AG08396 (cell line): ENCODE measurements at places on chromosomes 7 and 10.

DNA sequence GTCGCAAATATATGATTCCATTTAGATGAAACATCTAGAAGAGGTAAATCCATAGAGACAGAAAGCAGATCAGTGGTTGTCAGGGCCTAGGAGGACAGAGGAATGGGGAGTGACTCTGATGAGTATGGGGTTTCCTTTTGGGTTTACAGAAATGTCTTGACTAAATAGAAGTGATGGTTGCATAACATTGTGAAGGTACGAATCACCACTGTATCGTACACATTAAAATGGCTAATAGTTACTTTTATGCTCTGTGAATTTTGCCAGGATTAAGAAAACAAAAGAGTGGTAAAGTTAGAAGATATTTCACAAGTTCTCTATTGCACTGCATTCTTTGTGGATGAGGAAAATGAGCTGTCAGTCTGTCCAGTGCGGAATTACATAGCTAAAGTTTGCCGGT, 407.4 kb downstream of the KCNMA1 start:
- DNase-seq = no peak

- DNase-seq = no peak
Observed at GRCh38 chr7:69635555-69636185, 37.4 kb downstream of the AUTS2 start.

- DNase-seq = no peak
Observed at GRCh38 chr10:74704629-74705357, 121.6 kb upstream of the KAT6B start.

- DNase-seq = no peak
Observed at GRCh38 chr7:28015169-28015568, 165.4 kb downstream of the JAZF1 start.

- DNase-seq = peak; percentile 75
Observed at GRCh38 chr7:98294798-98295382, 13.4 kb downstream of the BRI3 start.

DNA sequence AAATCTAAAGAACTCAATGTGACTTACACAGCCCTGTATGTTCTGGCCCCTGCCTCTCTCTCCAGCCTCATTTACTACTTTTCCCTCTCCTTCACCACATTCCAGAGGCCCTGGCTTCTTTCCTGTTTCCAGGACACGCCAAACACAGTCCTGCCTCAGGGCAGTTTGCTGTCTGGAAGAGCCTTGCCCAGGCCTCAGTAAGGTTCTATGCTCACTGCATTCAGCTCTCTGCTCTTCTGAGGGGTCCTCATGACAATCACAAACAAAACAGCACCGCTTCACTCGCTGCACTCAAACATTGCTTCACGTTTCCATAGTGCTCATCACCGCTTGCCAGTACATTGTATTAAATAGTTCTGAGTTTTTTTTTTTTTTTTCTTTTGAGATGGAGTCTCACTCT, 35.1 kb upstream of the GARS1 start:
- DNase-seq = no peak

GRCh38 chr7:24054236-24054635, 229.8 kb upstream of the NPY start:
- no peak for DNase-seq

GRCh38 chr7:77516085-77516484, 21.0 kb upstream of the PTPN12 start:
- DNase-seq = no peak

- no peak for DNase-seq
Observed at GRCh38 chr7:42494199-42494710, 257.2 kb upstream of the GLI3 start.

DNA sequence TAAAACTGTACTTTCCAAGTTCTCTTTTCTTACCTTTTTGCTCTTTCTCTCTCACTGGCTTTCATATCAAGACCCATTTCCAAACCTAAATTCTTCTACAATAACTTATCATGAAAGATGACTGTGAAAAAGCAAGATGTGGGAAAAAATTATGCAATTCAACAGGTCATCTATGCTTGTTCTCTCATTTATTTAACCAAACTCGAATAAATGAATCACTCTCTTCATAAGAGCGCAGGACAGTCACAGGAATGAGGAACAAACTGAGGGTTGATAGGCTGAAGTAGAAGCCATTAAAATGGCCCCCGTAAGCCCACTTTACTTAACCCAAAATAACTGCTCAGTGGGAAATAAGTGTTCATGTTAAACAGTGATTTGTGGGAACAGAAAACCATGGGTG, 1289.7 kb upstream of the SORCS1 start:
- DNase-seq = no peak

DNA sequence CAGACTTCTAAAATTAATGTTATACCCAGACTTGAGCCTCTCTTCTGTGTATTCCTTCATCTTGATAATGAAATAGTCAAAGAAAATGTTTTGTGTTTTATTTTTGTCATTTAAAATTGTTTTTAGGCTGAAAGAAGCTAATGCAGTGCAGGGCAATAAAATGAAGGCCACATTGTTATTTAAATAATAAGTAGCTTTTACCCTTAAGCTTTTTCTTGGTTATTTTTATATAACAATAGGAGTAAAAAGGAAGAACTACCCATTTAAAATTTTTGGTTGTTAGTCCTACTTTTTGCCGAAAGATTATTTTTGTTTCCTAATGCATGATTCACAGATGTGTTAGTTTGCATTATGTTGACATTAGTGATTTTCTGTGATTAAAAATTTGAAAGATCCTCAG, 181.0 kb upstream of the MEOX2 start:
- DNase-seq = no peak

DNA sequence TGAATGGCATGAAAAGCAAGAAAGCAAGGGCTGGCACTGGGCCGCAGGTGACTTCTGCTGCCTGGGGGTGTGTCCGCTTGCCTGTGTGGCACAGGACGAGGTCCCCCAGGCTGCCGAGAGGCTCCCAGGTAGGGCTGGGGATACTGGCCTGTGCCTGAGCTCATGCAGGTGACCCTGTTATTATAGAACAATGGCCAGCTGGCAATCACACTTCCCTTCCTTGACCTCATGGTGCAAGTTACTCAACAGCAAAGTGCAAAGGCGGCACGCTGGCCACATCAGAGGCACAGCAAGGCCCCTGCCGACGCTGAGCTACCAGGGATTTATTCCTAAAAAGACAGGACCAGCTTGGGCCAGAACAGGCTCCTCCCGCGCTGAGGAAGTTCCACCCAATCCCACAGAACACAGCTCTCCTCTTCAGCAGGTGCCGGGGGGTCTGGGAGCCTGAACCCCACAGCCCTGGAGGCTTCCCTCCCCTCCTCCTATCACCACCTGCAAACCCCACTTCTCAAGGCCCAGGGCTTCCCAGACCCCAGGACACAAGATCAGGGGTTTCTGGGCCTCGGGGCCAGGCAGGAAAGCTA, 1.4 kb upstream of the ADAM8 start:
- DNase-seq = no peak

GRCh38 chr10:84587789-84588188, 259.4 kb downstream of the CCSER2 start:
- DNase-seq = no peak

GRCh38 chr7:33705333-33705833, 200.0 kb upstream of the BMPER start:
- DNase-seq = no peak

- no peak for DNase-seq
Observed at GRCh38 chr10:95503001-95503400, 58.2 kb downstream of the SORBS1 start.

- no peak for DNase-seq
Observed at GRCh38 chr7:69162931-69163670, 435.2 kb upstream of the AUTS2 start.

DNA sequence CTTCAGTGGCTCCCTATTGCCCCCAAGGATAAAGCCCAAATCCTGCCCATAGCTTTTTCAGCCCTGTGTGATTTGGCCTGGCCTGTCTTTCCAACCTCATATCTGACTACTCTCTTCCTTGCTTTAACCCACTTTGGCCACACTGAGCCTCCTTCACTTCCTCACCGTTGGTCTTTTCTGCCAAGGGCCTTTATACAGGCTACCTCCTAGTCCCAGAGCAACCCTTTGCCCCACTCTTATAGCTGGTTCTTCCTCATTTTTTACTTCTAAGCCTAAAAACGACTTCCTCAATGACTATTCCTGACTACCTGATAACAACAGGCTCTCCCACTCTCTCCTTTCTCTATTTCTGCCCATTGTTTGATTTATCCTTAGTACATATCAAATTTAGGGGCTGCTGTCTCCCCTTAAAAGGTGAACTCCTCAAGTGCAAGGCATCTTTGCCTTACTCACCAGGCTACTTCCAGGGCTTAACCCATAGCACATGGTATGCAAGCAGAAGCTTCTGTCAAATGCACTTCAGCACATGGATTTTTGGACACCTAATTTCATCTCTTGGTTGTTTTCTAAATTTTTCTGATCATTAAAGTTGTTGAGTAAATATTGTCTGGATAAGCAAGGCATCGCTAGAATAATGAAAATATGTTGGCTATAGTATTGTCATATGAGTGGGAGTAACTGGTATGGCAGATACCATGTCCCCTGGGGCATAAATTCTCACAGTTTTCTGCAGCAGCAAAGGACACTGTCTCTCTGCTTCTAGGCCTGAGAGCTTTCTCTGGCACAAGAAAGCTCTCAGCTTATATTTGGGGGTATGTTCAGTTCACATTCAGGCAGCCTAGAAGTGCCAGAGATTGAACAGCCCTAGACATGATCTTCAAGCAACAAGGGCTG, 201.5 kb upstream of the GPR26 start:
- DNase-seq = no peak

DNA sequence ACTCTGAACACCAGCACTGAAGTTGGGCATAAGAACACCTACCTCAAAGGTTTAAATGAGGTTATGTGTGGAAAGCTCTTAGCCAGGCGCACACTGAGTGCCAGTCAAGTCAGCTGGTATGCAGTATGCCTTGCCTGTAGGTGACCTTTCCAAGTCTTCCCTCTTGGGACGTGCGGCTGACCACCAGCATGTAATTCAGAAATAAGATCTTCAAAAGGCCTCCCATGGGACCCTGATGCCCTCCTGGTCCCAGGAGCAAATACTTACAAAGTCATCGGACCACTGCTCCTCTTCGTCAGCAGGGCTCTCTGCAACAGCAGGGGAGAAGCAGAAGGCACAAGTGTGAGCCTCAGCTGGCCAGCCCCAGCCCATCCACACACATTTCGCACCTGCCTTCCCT, 40.8 kb downstream of the BLNK start:
- no peak for DNase-seq

DNA sequence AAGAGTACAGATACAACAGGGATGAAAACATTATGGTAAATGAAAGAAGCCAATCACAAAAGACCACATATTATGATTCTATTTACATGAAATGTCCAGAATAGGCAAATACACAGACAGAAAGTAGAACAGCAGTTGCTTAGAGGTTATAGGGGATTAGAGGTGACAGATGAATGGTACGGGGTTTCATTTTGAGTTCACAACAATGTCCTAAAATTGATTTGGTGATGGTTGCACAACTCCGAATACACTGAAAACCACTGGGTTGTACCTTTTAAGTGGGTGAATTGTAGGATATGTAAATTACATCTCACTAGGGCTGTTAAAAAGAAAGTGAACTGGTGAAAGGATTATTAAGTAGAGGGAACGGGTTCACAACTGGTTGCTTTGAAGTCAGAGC, 76.3 kb upstream of the MRLN start:
- no peak for DNase-seq

DNA sequence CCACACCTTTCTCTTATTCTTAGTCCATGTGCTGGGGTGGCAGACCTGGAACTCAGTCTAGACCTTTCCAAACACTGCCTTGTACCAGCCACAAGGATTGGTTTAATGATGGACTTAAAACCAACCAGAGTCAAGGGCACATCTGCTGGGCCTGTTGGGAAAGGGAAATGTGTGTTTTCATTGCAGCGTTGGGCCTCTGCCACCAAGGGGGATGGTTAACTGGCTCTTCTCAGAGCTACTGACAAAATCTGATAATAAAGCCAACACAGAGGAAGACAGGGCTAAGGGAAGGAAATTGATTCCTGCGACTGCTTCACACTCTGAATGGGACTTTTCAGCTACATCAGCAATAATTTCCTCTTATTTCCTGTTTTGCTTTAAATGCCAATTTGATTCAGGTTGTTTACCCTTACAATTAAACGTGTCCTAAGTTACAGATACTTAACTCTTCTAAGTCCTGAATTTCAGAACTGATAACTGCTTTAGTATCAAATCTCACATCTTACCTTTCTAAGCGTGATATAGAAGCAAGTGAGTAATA, 68.4 kb upstream of the MALRD1 start:
- DNase-seq = no peak

GRCh38 chr10:52574697-52575096, 197.9 kb downstream of the MBL2 start:
- no peak for DNase-seq

DNA sequence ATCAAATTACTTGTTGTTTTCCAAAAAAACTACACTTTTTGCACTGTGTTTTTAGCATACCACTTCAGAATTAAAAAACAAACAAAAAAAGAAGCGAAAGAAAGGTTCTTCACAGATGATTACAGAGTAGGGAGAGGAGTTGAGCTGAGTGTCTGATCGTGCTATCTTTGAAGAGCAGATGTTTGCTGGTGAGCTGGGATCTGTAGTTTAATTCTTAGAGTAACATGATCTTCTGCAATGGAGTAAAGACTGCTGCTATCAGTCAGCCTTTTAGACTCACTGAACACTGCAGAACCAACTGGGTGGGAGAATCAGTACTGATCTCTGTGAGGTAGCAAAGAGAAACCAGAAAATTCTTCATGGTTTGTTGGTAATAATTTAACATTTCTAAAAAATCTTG, 1197.8 kb upstream of the SORCS1 start:
- no peak for DNase-seq

DNA sequence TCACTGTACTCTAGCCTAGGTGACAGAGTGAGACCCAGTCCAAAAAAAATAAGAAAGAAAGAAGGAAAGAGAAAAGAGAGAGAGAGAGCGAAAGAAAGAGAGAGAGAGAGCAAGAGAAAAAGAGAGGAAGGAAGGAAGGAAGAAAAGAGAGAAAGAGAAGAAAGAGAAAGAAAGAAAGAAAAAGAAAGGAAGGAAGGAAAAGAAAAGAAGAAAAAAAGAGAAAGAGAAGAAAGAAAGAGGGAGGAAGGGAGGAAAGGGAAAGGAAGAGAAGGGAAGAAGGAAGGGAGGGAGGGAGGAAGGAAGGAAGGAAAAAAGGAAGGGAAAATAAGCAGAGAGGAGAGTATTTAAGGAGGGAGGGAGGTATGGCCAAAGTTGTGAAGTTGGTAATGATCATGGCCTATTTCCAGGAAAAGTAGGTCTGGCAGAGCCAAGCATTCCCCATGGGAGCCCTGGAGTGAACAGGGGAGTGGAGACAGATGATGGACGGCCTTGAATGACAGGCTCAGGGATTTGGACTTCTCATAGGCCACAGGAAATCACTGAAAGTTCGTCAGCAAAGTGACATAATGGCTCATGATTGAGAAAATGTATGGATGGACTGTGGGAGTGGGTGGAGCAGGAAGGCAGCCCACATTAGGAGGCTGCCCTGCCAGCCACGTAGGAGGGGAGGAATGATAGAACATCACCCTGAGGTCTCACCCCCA, 44.8 kb upstream of the CUX1 start:
- no peak for DNase-seq
